ENCODE measurements at places on chromosomes 5 and 9.

- no peak for DNase-seq
Measured at GRCh38 chr5:140340605-140341121, 5.7 kb downstream of the HBEGF start.

DNA sequence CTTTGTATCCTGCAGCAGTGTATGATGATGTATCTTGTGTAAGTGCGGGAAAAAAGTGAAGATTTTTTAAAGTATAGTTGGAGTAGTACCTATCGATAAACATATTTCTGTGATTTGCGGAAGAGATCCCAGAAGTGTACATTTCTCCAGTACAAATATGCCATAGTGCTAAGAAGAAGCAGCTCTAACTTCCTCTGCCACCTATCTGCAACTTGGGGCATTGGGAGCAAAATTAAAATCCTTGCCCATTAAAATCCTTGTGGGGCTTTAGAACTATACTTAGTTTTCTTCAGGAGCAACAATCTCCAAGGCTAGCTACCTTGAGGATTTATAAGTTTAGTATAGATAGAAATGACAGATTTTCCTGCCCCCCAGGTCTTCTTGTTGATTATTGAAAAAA is 123.7 kb downstream of the VCAN start:
- no peak for DNase-seq

DNA sequence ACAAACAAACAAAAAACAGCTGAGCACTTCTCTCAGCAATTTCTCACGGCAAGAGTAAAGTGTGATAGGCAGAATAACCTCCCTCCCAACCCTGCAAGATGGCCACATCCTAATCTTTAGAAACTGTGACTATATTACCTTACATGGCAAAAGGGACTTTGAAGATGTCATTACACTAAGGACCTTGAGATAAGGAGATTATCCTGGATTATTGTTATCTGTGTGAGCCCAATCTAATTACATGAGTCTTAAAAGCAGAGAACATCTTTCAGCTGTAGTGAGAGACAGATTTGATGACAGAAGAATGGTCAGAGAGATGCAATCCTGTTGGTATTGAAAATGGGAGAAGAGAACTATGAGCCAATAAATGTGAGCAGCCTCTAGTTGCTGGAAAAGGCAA is 347.9 kb downstream of the CDH9 start:
- no peak for DNase-seq

DNA sequence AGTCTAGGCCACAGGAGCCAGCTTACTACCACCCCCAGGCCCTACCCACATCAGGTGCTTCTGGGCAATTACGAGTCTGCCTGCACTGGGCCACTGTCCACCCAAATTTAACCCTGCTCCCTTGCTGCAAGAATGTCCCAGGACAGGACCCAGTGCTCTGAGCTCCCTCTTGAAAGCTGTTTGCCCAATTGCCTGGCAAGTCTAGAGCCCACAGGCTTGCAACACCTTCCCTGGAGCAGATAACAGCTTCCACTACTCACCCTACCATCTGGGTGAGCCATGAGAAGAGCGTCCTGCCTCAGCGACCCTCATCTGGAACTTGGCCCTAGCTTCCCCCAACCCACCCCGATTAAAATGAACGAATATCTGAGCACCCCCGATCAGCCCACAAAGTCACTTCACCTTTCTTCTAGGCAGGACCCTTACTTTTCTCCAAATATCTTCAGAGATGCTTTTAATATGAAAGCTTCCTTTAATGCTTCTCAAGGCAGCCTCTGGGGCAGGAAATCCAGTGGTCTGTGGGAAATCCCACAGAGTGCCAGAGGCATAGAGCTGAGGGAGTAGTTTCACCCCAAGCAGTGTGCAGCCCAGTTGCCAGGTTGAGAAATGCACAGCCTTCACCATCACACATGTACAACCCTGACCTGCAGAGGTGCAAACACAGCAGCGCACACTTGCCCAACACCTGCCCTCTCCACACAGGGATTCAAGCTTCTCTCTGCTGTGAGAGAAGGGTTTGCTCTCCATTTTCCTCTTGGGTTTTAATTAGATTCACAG is 10.6 kb downstream of the ACSL6 start:
- DNase-seq, result peak; percentile 39

DNA sequence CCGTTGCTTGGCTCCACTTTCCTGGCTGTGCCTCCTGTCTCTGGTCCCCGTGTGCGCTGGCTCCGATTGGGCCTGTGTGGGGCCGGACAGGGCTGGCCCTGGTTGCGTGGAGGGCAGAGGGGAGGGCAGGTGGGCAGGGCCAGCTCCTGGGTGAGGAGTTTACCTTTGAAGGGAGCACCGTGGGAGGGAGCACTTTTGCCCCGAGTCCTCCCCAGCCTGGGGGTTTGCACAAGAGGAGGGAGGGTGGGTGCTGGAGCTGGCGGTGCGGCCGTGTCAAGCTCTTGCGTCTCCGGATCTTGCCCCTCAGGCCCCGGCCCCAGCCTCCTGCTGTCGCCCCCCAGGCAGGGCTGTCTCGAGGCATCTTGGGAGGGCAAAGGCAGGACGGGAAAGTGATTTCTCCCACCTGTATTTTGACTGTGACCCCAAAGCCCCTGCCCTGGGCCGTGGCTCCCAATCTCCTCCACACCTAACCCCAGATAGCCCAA is 48.3 kb upstream of the EXOC3 start:
- no peak for DNase-seq

DNA sequence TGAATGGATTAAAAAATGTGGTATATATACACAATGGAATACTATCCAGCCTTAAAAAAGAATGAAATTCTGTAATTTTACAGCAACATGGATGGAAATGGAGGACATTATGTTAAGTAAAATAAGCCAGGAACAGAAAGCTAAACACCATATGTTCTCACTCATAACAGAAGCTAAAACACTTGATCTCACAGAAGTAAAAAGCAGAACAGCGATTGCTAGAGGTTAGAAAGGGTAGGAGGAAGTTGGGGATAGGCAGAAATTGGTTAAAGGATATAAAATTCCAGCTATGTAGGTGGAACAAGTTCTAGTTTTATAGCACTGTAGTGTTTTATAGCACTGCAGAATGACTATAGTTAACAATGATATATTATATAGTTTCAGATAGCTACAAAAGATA is 15.8 kb downstream of the MARCHF3 start:
- no peak for DNase-seq

DNA sequence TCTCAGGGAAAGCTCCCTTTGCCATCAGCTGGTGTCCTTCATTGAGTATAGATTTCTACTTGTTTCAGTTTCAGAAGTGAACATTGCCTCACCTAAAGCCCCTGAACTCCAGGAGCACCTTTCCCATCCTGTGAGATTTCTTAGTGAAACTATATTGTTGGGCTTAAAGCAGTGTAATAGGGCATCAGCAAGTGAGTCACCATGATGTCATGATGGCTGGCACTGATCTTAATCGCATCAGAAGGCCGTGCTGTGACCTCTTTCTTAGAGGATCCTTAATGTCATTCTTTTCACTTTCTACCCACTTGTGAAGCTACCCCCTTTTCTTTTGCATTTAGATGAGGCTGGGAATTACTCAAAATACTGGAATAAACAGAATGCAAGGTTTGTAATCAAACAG is 401.3 kb downstream of the MTRR start:
- no peak for DNase-seq

DNA sequence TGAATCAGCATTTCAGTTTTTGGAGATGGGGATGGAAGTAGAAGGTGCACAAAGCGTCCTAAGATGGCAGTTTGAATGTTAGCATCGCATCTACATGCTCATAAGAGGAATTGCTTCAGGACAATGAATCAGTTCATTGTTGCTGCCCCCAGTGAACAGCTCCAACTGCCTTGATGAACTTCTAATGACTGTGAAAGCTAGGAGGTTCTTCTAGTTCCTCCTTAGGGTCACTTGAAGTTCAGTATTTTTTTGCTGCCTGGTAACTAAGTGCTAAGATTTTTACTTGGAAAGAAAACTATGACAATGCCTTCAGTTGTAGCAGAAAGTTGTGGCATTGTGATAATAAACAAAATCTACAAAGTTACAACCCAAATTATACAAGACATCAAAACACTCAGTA is 271.6 kb downstream of the RAB3C start:
- no peak for DNase-seq

DNA sequence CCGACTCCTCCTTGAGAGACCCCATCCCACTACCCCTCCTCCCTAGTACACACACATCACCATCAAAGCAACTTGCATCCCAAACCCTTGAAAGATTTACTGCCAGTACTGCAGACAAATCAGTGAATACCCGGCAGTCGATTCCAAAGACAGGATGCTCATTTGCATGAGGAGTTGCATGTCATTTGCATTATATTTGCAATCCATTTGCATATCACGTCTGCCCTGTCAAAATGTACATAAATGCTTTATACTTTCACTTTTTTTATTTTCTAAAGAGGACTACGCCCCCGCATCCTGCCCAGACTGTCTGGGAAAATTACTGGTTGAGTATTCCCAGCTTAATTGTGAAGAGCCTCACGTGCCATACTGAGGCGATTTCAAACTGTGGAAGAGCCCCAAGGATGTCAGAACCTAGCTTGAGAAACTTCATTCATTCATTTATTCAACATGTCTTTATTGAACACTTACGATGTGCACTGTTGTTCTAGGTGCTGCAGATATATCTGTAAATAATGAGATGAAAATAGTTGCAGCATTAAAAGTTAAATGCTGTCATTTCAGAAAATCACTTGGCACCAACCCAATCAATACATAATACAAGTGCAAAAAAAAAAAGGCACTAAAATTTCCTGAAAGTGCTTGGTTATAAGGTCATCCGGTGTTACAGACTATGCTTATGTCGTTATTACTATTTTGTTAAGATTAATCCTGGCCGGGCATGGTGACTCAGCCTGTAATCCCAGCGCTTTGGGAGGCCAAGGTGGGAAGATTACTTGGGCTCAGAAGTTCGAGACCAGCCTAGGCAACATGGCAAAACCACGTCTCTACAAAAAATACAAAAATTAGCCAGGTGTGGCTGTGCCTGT is 17.2 kb upstream of the SIL1 start:
- no peak for DNase-seq

DNA sequence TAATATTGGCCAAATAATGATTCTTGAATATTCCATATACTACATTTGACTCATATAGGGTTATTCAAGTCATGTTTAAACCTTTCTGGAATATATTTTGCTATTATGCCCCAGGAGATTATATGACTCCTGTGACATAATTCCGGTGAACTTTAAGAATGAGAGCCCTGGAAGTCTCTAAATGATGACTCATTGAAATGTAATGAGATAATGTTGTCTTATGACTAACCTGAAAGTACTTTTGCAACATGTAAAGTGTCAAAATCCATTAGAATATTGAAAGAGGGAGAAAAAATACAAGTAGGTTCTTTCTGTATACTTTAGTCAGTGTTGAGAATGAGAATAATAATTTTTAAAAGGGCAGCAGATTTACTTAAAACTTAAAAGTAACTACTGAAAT is 830.4 kb downstream of the MAT2B start:
- no peak for DNase-seq

DNA sequence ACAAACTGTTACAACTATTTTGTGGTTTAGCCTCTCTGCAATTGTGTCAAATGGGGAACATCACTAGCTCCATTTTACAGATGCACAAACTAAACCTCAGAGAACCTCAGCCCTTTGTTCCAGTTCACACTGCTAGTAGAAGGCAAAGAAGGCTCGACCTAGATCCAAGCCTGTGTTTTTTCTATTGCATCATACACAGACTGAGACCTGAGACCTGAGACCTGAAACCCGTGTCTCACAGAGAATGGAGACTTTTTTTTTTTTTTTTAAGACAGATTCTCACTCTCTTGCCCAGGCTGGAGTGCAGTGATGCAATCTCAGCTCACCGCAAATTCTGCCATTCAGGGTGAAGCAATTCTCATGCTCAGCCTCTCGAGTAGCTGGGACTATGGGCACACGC is 120.8 kb downstream of the GALNT10 start:
- peak; percentile 50 for DNase-seq

GRCh38 chr5:68798877-68799843 is 294.7 kb upstream of the SLC30A5 start:
- DNase-seq, result no peak

GRCh38 chr9:115691693-115692092 is 461.9 kb upstream of the PAPPA start:
- no peak for DNase-seq

GRCh38 chr9:123997665-123998277 is 13.8 kb upstream of the LHX2 start:
- no peak for DNase-seq

GRCh38 chr5:135012951-135013391 is 21.1 kb downstream of the PITX1 start:
- DNase-seq, result no peak

DNA sequence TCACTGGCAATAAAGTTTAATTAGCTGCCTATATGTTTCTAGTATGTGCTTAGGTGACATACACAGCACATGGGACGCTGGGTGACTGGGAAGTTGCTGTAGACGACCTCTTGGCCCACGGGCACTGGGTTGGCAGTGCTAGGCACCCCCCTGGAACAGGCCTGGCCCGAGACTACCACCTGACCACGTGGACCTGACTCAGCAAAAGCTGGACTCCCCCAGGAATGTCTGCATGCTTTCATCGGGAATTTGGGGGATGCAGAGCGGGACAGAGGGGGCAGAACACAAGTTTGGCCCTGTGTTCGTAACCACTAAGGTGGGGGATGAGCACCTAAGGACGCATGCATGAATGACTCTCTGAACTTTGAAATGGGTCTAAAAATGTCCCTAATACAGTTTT is 16.6 kb upstream of the INPP5E start:
- DNase-seq, result no peak

DNA sequence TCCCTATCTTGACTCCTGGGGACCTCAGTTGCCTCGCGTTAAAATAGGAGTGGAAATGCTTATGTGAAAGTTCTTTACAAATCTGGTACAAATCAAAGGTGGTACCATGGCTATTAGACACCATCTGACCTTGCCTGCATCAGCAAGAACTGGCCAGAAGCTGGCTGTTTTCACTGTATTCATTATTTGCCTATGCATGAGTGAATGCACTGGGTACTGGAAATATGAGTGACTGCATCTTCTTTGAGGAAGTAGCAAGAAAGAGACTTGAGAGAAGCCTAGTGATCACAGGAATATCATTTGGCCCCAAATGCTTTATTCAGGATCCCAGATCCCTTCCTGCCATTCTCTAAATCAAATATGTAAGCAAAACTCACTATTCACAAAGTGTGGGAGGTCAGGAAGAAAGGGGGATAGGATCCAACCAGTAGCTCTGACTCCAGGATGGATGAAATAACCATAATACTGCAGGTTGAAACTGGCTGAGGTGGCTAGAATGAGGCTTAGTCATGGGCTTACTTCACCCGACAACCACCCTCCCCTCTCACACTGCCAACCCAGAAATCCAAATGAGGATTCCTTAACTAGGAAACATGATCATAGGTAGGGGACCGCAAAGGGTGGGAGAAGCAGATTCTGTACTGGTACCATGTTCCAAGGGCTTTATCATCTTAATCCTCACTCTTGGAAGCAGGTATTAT is 56.7 kb downstream of the FAM114A2 start:
- no peak for DNase-seq

Measured in activated naive CD4-positive, alpha-beta T cell treated with Interleukin-2 at 50 U/mL for 16 hours (primary cell).